ENCODE measurements at places on chromosomes 11 and 22. TPM values are rescaled to one million over a fixed set of nuclear protein-coding genes. Genes with fewer than 3 reads are reported as not detected.

CTSW gene
- not detected for total RNA-seq

OR8G1 gene
- total RNA-seq, result not detected

PGM2L1 gene
- total RNA-seq, result 47.4 TPM

TTC36 gene
- 1.3 TPM for total RNA-seq

CSNK2A3 gene
- 7.4 TPM for total RNA-seq

OSBPL5 gene
- total RNA-seq, result 34.2 TPM

RAB1B gene
- total RNA-seq, result 75.1 TPM

TIGD3 gene
- 0.13 TPM for total RNA-seq

VWCE gene
- 5.0 TPM for total RNA-seq

OR6T1 gene
- not detected for total RNA-seq

OR5A1 gene
- total RNA-seq, result not detected

C11orf16 gene
- total RNA-seq, result not detected

ARL2 gene
- total RNA-seq, result 126 TPM

APLNR gene
- 11.5 TPM for total RNA-seq

PTGDR2 gene
- not detected for total RNA-seq

GAB4 gene
- total RNA-seq, result not detected

NEU3 gene
- total RNA-seq, result 9.5 TPM

BTBD18 gene
- total RNA-seq, result not detected

TMEM191C gene
- 0.63 TPM for total RNA-seq

LMO2 gene
- total RNA-seq, result 53.1 TPM

KIF18A gene
- 11.8 TPM for total RNA-seq

CNTF gene
- 2.7 TPM for total RNA-seq
